HuH-7.5 (cell line): ENCODE measurements at places on chromosomes 4 and X.

DNA sequence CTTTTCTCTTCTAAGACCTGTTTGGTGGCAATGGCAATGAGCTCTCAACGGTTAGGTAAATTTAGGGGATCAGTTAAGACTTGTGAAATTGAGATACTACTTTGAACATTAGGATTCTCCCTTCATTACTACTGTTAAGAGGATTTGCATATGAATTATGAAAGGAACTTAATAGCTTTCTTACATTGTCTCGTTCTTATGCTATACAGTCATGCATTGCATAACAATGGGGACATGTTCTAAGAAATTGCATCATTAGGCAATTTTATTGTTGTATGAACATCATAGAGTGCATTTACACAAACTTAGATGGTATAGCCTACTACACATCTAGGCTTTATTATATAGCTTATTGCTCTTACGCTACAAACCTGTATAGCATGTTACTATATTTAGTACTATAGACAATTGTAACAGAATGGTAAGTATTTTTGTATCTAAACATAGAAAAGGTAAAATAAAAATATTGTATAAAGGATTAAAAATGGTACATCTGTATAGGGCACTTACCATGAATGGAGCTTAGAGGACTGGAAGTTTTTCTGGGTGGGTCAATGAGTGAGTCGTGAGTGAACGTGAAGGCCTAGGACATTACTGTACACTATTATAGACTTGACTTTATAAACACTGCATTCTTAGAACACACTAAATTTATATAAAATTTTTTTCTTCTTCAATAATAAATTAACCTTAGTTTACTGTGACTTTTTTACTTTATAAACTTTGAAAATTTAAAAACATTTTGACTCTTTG lies 62.5 kb downstream of the PAQR3 start:
- no peak for DNase-seq

GRCh38 chr4:6880691-6881090 lies 28.9 kb upstream of the TBC1D14 start:
- DNase-seq, result no peak

DNA sequence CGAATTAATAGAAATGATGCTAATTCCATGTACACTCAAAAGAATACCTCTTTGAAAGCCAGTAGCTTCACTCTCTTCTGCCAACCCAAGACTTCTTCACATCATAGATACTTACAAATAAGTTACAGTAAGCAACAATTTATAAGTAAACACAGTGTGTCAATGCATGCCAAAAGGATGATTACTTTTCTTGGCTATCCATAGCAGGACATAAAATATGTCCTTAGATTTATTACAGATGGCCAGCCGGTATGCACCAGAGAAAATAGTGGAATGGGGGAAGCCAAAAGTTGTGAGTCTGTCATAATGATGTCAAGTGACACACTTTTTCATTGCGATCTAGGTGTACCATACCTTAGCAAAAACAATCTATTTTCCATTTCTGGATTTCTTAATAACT lies 631 bp upstream of the BMX start:
- no peak for DNase-seq

- DNase-seq, result no peak
Measured at GRCh38 chr4:7600247-7600646, 165.5 kb upstream of the PSAPL1 start.

DNA sequence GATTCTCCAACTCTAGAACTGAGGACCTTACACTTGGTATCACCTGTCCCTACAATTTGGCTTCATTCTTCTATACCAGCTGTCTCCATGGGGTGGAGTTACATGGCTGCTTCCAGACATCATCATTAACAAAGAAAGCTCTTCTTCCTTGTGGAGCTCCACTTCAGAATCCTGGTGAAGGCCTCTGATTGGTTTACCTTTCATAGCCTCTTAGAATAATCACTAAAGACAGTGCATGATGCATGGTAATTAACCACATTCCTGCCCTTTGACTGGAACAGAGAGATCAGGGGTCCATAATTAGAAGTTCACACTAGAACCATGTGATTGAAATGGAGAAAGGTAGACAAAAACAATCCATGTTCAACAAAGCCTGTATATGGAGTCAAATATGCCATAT lies 112.6 kb upstream of the ZNF827 start:
- DNase-seq, result no peak

GRCh38 chrX:22392133-22392948 lies 119.6 kb downstream of the CBLL2 start:
- no peak for DNase-seq

DNA sequence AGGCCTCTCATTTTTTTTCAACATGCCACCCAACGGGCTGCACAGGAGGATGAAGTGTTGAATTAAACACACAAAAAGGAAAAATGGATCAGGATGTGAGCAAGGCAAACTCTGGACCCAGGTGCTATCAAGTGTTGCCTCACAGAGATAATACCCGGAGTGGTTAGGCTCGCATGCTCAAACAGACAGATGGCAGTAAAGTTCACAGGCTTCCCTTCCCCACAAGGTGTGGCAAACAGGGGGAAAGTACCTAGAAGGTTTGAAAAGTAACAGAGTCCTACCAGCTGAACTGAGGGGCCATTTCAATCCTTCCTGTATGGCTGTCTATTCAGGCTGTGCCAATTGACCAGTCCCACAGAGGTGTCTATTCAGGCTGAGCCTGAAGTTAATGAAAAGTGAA lies 123.9 kb upstream of the GC start:
- no peak for DNase-seq

GRCh38 chr4:177010418-177010817 lies 217.7 kb upstream of the VEGFC start:
- no peak for DNase-seq

GRCh38 chrX:72498782-72499181 lies 73.9 kb downstream of the HDAC8 start:
- DNase-seq, result no peak

- DNase-seq, result no peak
Measured at GRCh38 chr4:86261636-86262035, 98.2 kb downstream of the MAPK10 start.

- no peak for DNase-seq
Measured at GRCh38 chr4:5757536-5757935, 46.5 kb downstream of the EVC start.

- no peak for DNase-seq
Measured at GRCh38 chr4:5773271-5773555, 62.2 kb downstream of the EVC start.

DNA sequence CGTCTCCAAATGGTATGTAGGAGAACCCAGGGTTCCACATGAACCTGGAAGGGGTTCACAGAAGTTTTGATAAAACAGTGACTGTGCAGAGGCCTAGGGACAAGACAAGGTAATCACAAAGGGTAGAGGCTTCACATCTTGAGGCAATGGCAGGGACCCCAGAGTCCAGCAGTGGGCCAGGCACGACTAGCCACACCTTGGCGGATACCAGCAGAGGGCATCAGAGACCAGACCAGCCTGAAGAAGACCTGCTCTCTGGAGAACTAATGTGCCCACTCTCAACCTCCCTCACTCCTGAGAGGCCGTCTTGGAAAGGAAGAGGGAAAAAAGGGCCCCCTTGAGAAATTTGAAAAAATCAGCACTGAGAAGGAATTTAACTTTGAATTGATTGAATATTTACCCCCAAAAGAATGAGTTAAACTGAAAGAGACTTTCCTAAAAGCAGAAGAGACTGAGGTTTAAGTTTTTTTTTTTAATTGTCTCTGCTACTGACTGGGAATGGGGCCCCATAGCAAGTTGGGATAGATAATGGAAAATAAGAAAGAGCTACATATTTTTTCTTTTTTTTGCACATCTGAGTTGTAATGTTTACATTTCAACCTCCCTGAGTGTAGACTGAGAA lies 243.8 kb upstream of the JADE1 start:
- DNase-seq, result no peak

- DNase-seq, result no peak
Measured at GRCh38 chr4:11640584-11640983, 211.9 kb upstream of the HS3ST1 start.

DNA sequence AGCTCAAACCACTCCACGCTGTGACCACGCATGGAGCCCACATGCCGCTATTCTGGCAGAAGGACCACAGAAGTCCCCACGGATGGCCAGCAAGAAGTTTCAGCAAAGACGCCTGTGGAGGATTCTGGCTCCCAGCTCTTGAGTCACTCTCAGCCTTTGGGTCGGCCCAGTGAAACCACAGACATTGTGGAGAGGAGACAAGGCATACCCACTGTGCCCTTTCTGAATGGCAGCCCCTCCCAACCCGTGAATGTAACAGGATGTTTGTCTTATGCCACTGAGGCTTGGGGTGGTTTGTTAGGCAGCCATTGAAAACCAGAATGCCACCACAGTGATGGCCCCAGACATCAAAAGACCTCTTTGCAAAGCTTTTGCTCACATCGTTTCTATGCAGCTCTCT lies 42.7 kb downstream of the ABLIM2 start:
- no peak for DNase-seq

DNA sequence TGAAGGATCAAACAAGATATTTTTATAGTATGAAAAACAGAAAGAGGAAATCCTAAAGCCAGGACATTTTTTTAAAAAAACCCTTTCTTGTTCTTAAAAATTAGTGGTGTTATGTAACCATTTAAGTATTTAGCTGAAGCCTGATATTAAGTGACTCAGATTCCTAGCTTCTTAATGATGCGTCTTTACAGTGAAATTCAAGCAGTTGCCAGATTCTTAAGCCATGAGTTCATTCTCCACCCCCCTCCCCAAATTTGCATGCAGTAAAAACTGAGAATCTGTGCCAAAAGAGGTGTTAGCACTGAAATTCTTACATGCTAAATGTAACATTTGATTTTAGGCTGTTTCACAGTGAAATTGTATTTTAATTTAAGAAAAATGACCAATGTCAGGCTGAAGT lies 180.8 kb downstream of the RAPGEF2 start:
- no peak for DNase-seq

DNA sequence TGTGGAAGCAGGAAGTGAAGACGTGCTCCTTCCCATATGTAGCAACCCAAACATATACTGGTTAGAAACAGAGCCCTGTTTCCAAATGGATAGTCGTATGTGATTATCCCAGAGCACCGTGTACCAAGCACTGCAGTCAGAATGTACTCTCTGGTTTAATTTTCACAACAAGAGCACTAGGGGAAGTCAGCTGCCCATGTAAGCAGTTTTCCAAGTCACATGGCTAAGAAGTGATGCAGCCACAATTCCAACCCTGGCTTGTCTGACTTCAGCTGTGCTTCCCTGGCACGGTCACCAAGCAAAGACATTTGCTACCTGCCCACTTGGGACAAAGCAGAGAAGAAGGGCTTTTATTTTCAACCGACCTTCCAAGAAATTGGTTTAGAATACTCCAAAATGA lies 28.2 kb upstream of the CEP135 start:
- DNase-seq, result no peak

GRCh38 chr4:33116871-33117270 lies 2396.7 kb downstream of the PCDH7 start:
- no peak for DNase-seq

DNA sequence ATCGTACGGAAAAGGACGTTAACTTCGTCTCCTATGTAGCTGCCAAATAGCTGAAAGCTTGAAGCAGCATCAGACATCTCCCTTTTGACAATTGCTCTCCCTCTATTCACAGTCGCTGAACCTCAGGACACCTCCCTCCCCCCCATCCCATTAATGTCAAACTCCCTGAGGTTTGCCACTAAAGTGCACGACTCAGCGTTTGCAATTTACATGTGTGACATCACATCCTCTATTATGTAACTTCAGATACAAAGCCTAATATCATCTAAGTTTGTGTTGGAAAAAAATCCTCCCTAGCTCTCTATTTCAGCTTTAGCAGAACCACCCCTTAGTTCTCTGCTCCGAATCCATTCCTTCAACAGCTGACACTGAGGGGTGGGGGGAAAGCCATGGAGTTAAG lies 5.5 kb upstream of the NR3C2 start:
- no peak for DNase-seq

- DNase-seq, result no peak
Measured at GRCh38 chr4:76435528-76436319, 695 bp downstream of the SHROOM3 start.

DNA sequence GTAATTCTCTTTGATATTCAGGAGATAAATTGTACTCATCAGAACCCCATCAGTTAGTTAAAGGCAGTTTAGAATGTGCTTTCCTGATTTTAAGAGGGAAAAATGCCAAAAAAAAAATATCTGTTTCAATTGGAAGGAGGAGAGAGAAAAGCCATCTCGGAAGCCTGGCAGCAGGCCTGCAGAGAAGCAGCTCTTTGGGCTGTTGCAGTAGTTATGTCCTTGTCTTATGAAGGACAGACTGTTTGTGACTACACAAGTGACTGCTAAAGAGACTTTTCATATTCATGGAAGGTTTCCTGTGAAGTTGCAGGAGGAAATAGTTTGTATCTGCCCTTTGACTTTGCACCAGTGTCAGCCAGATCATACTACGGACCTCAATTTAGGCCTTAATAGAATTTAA lies 88.8 kb downstream of the DCLK2 start:
- DNase-seq, result no peak

- DNase-seq, result no peak
Measured at GRCh38 chr4:8316251-8316771, 46.8 kb downstream of the HTRA3 start.

GRCh38 chrX:77404419-77404818 lies 42.8 kb upstream of the FGF16 start:
- no peak for DNase-seq

DNA sequence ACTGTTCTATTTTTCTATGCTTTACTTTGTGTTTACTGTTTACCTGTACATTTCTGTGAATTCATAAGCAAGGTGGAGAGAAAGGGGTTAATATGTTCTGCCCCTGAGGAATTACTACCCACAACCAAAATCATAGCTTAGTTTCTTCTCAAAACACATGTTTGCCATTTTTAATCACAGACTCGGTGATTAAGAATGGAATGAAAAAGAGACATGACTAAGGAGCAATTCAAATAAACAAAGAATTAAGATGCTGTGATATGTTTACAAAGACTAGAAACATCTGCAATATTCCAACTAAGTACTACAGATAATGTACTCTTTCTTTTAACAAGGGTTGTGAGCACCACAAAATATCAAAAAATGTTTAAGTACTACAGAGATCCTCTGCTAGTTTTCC lies 11.7 kb upstream of the FAT4 start:
- no peak for DNase-seq

- no peak for DNase-seq
Measured at GRCh38 chrX:139905051-139905450, 27.8 kb downstream of the ATP11C start.

- no peak for DNase-seq
Measured at GRCh38 chrX:148940411-148940996, 440.1 kb downstream of the AFF2 start.

DNA sequence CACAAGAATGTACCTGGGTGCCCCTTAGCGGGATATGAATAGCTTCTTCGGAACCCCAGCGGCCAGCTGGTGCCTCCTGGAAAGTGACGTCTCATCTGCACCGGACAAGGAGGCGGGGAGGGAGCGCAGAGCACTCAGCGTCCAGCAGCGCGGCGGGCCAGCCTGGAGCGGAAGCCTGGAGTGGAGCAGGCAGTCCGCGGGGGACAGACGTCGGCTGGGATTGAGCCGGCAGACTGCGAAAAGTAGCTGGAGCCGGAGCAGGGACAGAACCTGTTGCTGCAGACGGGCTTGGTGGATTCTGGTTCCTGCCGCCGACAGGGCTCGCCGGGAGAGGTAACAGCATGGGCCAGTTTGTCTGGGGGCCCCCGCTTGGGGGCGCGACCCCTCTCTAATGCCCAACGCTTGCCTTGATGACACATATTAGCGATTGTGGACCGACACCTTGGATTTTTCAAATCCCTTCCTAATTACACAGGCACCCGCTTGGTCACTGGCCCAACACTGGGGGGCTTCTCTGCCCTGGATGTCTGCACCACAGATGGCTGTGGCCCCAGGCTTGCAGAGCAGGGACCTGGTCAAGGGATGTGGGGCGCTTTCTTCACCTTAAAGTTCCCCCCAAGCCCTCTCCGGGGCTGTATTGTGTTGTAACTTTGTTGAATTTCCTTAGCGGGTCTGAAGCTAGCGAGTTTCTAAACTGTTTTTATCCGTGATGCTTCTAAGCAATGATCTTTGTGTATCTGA lies at the start of gene NPFFR2:
Gene NPFFR2 (plus strand): TSS at position 133 of the 741 bp plus-strand sequence. CDS start 96,592 bp downstream, outside the sequence.
- no peak for DNase-seq
